Renal cortex interstitium (tissue), 15 donors: ENCODE measurements at places on chromosomes 13 and 19. TPM values are rescaled to one million over a fixed set of nuclear protein-coding genes. Genes with fewer than 3 reads are reported as not detected.

CEACAM21 gene
- polyA plus RNA-seq, result 1.4 TPM

UNC13A gene
- polyA plus RNA-seq, result 0.18 TPM

FCHO1 gene
- polyA plus RNA-seq, result 2.4 TPM

GSX1 gene
- not detected for polyA plus RNA-seq

SERPINE3 gene
- polyA plus RNA-seq, result 0.65 TPM

ARGLU1 gene
- polyA plus RNA-seq, result 379 TPM

POU4F1 gene
- 0.06 TPM for polyA plus RNA-seq

ZNF433 gene
- 21.8 TPM for polyA plus RNA-seq

CFAP97D2 gene
- polyA plus RNA-seq, result not detected

PABPC3 gene
- 1.3 TPM for polyA plus RNA-seq

CATSPERD gene
- polyA plus RNA-seq, result not detected

B3GLCT gene
- 24.4 TPM for polyA plus RNA-seq

TMPRSS9 gene
- polyA plus RNA-seq, result 0.64 TPM
